ENCODE measurements at places on chromosomes 12 and 14.

GRCh38 chr12:51677284-51677968 is 86.4 kb downstream of the SCN8A start:
- DNase-seq: no peak

GRCh38 chr14:74855945-74856344 is 20.0 kb downstream of the PROX2 start:
- DNase-seq: no peak

DNA sequence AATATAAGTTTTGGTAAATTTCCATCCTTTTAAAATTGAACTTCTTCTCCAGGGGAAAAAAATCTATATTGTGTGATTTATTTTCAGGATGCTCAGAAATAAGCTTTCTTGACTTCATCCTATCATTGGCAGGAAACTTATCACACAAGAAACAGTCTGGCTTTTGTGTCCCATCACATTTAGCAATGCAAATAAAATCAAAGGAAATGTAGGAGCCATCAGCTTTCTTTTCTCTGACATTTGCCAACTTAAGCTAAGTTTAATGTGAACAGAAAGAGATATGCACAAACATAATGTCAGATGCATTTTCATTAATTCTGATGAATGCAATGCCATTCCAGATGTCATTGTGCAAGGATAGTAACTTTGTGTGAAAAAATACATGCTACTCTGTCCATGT is 56.6 kb downstream of the LIN7A start:
- no peak for DNase-seq

- DNase-seq: no peak
Measured at GRCh38 chr14:55028066-55028465, 1.0 kb downstream of the SOCS4 start.

GRCh38 chr12:132554845-132555630 is 55.3 kb downstream of the LRCOL1 start:
- DNase-seq: no peak

GRCh38 chr12:58720421-58720820 is 199.9 kb downstream of the LRIG3 start:
- no peak for DNase-seq

DNA sequence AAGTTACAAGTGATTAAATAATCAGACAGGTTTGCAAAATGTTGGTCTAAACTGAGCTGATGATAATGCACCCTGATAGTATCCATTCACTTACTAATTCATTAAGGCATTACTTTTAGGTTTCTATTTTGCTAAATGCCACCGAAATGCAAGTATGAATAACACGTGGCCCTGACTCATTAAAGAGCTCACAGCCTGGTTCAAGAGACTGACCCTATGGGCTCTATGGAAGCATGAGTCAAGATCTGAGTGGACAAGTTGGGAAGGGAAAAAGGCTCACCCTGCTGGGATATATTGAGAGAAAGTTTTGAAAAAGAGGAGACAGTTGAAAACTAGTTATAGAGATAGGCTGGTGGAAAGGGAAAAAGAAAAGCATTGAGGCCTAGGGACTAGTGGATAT is 14.8 kb upstream of the LRRC9 start:
- no peak for DNase-seq

DNA sequence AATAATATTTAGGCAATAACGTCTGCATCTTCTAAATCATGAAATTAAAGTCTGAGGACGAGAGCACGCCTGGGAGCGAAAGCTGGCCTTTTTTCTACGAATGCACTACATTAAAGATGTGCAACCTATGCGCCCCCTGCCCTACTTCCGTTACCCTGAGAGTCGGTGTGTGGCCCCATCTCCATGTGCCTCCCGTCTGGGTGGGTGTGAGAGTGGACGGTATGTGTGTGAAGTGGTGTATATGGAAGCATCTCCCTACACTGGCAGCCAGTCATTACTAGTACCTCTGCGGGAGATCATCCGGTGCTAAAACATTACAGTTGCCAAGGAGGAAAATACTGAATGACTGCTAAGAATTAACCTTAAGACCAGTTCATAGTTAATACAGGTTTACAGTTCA is 19.3 kb downstream of the CKB start:
- DNase-seq: no peak

DNA sequence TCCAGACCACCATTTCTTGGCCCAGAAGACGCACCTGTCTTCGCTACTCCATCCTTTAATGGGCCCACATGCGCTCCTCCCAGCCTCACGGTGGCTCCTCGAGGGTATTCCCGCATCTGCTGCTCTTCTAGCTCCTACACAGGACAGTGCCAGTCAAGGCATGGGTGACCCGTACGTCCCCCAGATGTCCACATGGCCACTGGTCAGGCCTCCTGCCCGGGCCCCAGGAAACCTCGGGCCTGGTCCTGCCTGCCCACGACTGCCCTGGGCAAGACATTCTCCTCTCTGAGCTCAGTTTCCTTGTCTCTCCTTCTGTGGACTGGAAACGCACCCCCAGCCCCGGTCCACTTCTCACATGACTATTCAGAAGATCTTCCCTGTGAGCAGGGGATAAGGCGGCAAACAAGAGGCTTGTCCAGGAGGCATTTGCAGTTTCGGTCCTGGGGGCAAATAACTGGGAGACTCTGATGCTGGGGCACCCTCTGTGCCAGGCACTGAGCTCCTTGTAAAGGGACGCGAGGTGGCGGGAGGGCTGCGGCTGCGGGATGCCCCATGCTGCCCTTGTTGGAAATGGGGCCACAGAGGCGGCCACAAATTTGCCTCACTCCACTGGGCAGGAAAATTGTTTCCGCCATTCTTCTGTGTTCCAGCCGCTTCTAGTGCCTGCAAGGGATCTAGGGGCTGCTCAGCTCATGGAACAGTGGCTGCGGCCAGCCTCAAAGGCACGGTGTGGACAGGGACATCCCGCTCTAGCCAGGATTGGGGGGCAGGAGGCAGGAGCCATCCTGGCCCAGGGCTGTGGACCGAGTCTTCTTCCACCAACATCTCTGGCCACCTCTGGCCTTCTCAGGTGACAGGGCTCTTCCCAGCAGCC is 6.8 kb upstream of the BEGAIN start:
- no peak for DNase-seq

- no peak for DNase-seq
Measured at GRCh38 chr14:56195704-56196103, 77.5 kb downstream of the PELI2 start.

All from keratinocyte (primary cell).